ENCODE measurements at places on chromosomes 12 and 14.

- DNase-seq: no peak
Observed at GRCh38 chr12:28222081-28222700, 31.9 kb downstream of the CCDC91 start.

DNA sequence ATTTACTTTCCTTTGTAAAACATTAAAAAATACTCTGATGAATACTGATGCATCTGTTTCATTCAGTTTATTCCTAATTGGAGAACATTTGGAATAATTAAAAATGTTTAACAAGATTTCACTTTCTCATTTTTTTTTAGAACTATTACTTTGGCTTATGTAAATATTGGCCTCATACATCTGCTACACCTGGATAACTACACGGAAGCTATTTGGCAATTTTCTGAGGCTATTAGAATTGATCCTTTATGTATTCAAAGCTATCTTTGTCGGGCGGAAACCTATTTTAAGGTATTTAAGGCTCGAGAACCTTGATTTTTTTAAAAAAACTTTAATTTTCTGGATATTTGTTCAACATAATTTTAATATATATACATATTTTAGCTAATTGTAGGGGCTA, 196.7 kb downstream of the TTC6 start:
- DNase-seq: no peak

DNA sequence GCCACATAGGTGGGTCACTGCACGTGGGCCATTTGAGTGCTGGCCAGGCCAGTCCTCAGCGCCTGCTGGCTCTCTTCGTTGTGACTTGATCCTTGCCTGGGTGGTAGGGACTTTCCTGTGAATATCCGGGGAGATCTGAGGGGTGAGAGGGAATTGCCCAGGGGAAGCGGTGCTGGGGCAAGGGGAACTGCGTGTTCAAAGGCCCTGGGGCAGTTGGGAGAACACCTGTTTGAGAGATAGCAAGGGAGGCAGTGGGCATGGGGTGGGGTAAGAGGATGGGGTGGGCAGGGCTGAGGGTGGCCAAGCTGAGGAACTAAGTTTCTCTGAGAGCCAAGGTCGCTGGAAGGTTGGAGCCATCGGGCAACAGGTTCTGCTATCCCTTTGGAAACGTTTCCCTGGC, 25.0 kb downstream of the SETD1B start:
- no peak for DNase-seq

DNA sequence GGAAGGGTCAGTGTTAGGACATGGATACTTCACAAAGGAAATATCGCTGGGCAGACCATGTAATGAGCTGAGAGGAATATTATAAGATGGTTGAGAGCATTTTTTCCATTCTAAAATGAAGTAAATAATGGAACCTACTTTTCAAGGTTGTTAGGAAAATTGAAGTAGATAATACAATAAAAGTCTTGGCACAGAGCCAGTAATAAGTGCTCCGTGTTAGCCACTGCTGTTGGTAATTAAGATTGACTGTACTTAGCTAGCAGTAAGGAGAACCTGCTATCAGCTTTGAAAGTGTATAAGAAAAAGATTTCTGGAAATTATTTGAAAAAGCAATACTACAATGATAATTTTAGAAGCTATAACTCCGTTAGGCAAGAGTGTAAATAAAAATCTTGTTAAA, 77.6 kb downstream of the SCAF11 start:
- DNase-seq: no peak

GRCh38 chr14:104717646-104718045, 6.4 kb upstream of the ADSS1 start:
- no peak for DNase-seq

DNA sequence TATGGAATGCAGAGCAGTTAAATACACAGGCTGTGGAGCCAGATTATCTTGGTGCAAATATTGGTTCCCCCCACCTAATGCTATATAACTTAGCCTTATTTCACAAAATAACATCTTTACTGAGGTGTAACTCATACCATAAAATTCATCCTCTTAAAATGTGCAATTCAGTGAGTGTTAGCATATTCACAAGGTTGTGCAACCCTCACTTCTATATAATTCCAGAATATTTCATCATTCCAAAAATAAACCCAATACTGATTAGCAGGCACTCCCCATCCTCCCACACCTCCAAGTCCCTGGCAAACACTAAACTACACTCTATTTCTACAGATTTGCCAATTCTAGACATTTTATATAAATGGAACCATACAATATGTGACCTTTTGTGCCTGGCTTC, 116.3 kb upstream of the CNTN1 start:
- no peak for DNase-seq

- no peak for DNase-seq
Observed at GRCh38 chr12:28611449-28611848, 421.2 kb downstream of the CCDC91 start.

DNA sequence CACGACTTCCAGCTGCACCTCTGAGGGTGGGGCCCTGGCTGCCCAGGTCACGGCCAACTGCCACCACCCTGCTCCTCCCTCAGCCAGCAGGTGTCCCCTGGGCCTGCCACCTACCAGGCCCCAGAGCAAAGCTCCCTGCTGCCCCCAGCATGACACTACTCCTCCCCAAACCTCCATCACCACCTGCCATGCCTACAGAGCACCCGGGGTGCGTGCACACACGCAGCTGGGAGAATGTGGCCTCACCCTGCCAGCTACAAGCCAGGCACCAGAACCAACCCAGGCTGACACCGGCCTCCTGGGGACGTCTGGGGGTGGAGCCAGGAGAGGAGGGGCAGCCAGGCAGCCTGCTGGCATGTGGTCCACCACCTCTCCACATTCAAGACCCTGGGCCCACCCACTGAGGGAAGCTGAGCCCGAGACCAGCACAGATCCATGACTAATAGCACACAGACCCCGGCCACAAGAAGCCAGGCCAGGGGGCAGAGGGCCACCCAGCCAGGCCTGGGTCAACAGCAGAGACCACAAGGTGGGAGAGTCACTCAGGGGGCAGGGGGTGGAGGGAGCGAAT, 3.4 kb downstream of the JAG2 start:
- no peak for DNase-seq

- DNase-seq: no peak
Observed at GRCh38 chr12:29131539-29131938, 17.5 kb upstream of the FAR2 start.

- DNase-seq: peak; percentile 76
Observed at GRCh38 chr12:7638760-7639555, 26.8 kb downstream of the APOBEC1 start.

DNA sequence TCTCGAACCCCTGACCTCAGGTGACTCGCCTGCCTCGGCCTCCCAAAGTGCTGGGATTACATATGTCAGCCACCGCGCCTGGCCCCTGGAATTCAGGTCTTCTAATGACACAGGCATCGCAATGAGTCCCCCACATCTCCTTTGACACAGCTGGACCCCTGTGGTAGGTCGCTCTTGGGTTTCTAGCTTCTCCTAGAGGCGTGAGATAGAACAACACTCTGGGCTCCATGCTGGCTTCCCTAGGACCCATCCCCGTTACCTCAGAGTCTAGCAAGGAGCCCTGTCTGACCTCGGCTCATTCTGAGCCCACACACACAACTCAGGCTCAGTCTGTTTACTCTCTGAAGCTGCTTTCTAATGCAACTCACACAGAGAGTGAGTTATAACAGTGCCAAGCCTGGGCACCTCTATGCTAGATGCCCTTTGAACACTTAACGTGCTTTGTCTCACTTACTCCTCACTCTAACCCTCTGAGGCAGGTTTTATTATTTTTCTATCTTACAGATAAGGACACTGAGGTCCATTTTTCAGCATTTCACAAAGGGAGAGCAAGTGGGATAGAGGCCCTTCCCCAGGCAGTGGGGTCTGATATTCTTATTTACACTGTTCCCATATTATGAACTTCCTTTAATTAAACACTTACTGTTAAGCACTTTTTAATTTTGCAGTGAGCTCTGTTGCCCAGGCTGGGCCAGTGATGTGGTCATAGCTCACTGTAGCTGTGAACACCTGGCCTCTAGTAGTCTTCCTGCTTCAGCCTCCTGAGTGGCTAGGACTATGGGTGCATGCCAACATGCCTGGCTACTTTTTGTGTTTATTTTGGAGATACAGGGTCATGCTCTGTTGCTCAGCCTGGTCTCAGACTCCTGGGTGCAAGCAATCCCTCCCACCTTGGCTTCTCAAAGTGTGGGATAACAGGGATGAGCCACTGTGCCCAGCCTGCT, 40.6 kb upstream of the RBM19 start:
- no peak for DNase-seq

DNA sequence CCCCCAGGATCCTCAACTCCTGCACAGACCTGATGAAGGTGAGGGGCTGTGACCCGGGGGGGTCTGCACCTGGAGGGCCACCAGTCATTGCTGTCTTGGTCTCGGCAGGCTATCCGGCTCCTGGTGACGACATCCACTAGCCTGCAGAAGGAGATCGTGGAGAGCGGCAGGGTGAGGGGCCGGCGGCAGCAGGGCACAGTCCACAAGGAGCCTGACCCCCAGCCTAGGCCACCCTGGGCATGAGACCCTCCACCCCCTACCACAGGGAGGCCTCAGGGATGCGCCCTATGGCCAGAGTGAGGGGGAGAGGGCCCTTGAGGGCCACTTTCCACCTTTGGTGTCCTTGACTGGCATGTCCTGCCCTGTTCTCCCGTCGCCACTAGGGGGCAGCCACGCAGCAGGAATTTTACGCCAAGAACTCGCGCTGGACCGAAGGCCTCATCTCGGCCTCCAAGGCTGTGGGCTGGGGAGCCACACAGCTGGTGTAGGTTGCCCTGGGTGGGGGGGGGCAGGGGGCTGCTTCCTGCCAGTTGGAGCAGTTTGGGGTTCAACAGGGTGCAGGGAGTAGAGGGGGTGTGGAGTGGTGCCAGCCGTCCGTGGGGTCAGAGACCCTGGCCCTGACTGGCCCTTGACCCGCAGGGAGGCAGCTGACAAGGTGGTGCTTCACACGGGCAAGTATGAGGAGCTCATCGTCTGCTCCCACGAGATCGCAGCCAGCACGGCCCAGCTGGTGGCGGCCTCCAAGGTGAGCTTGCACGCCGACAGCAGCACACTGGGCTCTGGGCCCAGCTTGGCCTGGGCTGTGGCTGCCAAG, 25.0 kb downstream of the HIP1R start:
- peak; percentile 50 for DNase-seq

- no peak for DNase-seq
Observed at GRCh38 chr12:116760622-116761020, 22.5 kb downstream of the RNFT2 start.

GRCh38 chr12:69579029-69579428, 6.2 kb upstream of the CCT2 start:
- no peak for DNase-seq

DNA sequence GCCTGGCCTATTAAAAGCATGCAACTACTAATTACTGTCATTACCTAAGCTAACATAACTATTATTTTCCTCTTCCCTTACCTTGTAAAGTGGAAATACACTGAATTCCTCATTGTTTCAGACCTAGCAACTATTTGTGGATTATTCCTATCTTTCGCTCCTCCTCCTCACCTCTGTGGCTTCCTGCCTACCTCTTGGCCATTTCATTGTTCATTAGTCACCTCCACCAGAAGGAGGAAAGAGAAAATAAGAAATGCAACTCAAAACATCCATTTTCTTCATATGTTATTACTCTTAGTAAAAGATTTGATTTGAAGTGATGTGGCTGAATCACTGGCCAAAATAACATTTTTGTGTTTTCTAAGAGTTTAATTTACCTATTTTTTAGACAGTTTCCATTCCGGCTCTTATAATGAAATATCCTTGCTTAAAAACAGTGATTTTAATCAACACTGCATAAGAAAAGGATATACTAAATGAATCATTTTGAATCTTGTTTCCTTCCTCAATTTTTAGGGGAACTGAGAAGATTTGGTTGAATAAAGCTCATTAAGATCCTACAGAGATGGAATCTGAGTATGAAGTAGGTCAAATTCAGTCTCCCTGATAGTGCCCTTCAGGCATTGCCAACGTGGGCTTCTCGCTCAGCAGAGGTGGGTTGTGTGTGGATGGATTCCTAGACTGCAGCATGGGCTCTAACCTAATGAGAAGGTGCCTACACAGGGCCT, 27.6 kb upstream of the ARHGAP5 start:
- no peak for DNase-seq

- DNase-seq: no peak
Observed at GRCh38 chr12:93748672-93749383, 71.7 kb downstream of the CRADD start.
